ENCODE measurements at places on chromosomes 12 and 14. TPM values are rescaled to one million over a fixed set of nuclear protein-coding genes. Genes with fewer than 3 reads are reported as not detected.

- DNase-seq = no peak
Measured at GRCh38 chr14:35257809-35258208, 34.4 kb upstream of the PSMA6 start.

- DNase-seq = no peak
Measured at GRCh38 chr14:76964695-76965094, 63.8 kb downstream of the IRF2BPL start.

GRCh38 chr14:49703965-49704364 lies 11.0 kb downstream of the KLHDC1 start:
- DNase-seq = no peak

ERP27 gene
- 0.47 TPM for total RNA-seq

GRCh38 chr12:7695566-7696197 lies at the start of gene GDF3:
Gene GDF3 (minus strand): TSS chr12:7695775. CDS start chr12:7695728, 47 bp downstream.
- DNase-seq = no peak

DNA sequence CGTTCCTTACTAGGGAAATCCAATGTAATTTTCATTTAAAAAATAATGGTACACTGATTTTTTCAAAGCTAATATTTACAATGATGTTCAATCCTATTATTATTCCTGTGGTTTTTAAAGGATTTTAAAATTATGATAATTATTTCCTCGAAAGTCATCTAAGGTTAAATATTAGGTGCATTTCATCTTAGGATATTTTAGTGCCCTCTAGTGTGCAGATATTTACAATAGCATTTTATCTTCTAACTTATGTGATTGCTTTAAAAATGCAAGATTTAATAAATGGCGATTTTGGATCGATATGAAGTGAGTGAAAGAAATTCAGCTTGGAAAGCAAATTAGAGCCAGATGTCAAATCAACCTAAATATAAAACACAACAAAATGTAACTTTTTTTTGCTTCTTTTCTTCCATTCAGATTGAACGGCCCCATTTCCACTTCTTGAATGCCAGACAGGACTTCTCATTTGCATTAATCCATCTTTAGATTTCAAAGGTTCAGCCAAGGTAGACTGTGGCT lies 293.5 kb downstream of the SLC6A15 start:
- no peak for DNase-seq

GRCh38 chr12:1805441-1806081 lies 14.8 kb upstream of the LRTM2 start:
- DNase-seq = no peak

- DNase-seq = no peak
Measured at GRCh38 chr12:116320791-116321217, 43.3 kb upstream of the MED13L start.
